ENCODE measurements at places on chromosomes 5 and 9.

- no peak for DNase-seq
These were observed at the start of gene LRRC70 for GRCh38 chr5:62578540-62578939. TSS of gene LRRC70 (plus strand) at chr5:62578819. CDS start at chr5:62579439, 620 bp downstream.

- DNase-seq = no peak
These were observed 4.4 kb upstream of the CD180 start for GRCh38 chr5:67200809-67201562.

DNA sequence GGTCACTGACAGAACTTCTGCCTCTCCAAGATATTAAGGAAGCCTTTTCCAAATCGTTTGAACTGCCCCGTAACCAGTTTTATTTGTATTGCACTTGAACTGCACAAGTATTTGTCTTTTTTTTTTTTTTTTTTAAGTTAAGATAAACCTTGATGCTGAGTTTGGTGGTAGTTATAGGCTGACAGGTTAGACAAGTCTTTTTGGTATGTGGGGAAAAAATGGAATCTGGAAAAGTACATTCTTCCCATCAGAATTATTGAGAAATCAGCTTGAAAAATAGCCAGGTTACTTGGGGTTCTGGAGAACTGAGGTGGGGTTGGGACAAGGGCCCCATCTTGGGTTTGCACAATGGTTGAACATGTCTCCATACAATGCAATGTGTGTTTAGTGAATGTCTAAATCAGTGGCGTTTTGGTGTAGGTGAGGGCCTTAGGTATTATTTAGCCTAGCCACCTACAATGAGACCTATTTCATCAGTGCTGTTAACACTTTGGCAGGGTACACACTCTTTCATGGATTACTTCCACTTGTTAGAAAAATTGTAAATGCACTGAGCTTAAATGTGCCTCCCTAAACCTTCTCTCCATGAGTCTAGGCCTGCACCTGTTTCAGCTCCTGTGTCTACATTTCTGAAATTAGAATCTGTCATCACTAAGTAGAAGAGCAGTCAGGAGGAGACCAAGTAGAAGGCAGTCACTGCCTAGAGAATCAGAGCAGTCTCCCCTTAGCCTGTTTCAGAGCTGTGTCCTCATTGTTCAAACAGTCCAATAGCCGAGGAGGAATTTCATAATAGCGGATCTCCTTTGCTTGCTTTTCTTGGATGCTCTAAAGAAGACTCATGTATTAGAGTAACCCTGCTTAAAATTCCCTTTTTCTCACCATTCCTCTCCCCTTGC is 140.0 kb upstream of the HMHB1 start:
- DNase-seq = no peak

DNA sequence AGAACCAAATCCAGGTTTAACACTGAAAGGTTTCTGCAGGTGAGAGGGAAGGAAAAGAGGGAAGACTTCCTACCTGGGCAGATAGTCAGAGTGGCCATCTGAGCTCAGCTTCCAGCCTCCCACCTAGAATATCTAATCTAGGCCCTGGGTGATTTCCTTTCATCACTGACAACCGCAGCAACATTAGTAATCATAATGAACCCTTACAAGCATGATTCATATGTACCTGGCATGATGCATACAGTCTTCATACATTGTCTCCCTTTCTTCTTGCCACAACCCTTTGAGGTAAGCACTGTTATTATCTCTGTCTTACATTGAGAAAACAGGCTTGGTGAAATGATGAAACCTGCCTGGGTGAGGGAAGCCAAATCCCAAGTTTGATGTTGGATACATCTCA is 13.5 kb downstream of the AFAP1L1 start:
- no peak for DNase-seq

GRCh38 chr5:127084656-127085055 is 11.4 kb upstream of the C5orf63 start:
- DNase-seq = no peak

DNA sequence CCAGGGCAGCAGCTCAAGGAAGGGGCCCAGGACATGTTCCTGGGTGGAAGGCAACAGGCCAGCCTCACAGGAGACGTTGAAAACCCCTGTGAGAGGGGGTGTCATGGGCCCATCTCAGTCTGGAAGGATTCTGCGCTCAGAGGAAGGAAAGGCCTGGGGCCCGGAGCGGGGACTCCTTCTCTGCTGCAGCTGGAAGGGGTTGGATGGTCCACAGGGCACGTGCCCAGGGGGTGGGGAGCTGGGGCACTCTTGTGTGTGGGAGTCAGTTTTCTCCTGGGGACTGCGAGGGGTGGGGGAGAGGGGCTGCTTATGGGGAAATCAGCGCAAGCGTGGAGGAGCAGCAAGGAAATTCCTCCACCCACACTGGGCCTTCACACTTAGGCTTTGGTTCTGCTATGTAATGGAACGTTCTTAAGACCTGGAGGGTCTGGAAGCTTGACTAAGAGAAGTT is 2.9 kb upstream of the LPCAT1 start:
- peak; percentile 1 for DNase-seq

DNA sequence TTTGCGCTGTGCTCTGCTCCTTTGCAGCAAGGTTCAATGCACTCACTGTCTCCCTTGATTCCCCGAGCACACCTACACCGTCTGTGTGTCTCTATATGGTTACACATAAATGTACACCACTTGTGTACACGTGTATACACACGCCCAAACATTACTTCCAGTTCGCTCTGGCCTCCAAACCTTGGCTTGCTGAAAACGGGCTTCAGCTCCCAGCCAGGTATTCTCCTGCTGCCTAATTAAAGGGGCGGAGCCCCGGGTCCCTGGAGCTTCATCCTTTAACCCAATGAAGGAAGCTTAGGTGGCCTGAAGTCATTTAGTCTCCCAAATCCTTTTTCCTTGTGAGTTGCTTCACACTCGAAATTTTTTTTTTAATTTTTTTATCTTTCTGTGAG is 4.6 kb downstream of the ISL1 start:
- no peak for DNase-seq

- no peak for DNase-seq
These were observed 18.3 kb upstream of the NEK6 start for GRCh38 chr9:124239249-124240073.
